ENCODE measurements at places on chromosomes 16 and 17. TPM values are rescaled to one million over a fixed set of nuclear protein-coding genes. Genes with fewer than 3 reads are reported as not detected.
A peak's percentile ranks its signal among the peaks of the same experiment; 100 is the strongest.

GRCh38 chr16:53946746-53947386, 242.9 kb downstream of the FTO start:
- no peak for DNase-seq

DNA sequence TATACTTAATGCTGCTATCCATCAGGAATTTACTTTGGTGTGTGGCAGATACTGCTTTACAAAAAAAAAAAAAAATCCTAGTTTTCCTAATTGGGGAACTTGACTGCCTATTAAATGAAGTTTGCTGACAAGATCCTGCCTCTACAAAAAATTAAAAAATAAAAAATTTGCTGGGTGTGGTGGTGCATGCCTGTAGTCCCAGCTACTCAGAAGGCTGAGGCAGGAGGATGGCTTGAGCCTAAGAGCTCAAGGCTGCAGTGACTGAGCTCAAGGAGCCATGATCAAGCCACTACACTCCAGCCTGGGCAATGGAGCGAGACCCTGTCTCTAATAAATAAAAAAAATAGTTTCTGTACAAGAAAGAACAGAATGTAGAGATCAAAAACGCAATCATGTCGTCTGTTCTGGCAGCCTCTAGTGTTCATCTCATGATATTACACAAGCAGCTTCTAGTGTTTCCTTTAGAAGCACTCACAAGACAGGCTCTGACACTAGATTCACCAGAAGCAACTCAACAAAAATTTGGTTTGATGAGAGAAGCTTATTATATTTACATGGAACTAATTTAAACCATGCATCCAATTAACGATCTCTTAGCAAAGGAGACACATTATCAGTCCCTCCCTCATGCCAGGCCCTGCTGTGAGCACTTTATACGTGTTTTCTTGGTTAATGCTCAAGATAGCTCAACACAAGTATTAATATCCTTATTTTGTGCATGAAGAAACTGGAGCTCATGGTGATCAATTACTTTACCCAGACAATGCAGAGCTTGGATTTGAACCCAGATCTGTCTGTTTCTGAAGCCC, 6.8 kb upstream of the KRTAP17-1 start:
- DNase-seq = peak; percentile 68

DNA sequence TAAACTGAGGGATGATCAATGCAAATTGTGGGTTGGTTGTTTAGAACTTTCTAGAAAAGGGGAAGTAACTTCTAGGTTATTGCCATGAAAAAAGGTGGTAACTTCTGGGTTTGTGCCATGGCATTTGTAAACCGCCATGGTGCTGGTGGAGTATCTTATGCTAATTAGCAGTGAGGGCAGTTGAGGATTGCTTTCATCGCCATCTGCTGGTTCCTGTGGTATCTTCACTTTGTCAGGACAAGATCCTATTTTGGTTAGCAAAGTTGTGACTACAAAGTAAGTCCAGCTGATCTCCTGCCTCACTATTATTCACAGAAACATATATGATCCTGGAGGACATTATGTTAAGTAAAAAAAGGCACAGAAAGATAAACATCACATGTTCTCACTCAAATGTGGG, 1332.3 kb downstream of the CDH11 start:
- no peak for DNase-seq

The LRRC75A gene
- 2.7 TPM for total RNA-seq

DNA sequence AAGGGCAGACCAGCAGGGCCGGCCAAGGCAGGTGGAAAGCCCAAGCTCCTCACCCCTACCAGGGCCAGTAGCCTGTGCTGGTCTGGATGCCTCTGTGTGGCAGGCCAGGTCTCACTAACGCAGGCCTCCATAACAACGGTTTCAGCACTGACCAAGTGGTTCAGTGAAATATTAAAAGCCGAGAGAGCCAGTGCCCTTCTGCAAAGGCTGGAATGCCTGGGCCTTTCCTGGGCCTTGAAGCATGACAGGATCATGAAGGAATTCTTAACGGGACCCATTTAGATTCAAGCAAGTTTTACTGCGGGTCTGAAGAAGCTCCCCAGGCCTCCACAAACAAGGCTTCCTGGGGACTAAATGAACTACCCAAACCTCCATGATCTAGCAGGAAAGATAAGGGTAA, 16.3 kb downstream of the ADAD2 start:
- no peak for DNase-seq

The EPN3 gene
- total RNA-seq = not detected

The MARF1 gene
- total RNA-seq = 11.9 TPM

The DHRS13 gene
- total RNA-seq = 5.4 TPM

- DNase-seq = no peak
Measured at GRCh38 chr16:88516601-88517061, 53.6 kb upstream of the ZC3H18 start.

DNA sequence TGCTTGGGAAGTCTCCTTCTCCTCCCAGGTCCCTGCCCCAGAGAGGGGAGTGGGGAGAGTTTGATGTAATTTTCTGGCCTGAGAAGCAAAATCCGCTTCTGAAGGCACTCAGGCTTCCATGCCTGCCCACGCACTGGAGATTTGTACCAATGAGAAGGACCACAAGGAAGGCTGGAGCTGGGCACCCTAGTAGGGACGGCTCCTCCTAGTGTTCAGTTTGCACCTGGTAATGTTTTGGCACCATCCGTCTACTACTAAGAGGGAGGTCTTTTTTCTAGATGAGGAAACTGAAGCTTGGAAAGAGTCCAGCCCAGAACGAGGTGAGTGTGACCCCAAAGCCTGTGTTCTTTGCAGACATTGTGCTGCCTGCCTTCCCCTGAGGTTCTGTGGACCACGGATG, 83.6 kb upstream of the NLRP1 start:
- DNase-seq = peak; percentile 4

GRCh38 chr17:18966831-18967624, 15.1 kb downstream of the SLC5A10 start:
- DNase-seq = no peak

DNA sequence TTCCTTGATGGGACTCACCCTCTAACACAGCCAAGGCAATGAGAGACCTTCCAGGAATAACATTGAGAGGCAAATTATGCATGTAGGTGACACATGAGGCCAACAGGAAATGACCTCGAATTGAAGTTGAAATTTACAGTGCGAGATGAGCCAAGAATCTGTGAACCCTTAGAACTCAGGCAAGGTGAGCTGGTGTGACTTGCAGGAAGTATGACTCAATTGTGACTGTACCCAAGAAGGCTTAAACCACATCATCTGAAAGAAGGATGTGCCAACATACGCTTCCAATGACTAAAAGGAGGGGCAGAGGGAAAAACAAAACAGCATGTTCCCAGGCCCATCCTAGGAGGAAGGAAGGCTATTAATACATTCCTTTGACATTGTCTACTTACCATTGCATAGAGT, 44.8 kb downstream of the PITPNC1 start:
- DNase-seq = peak; percentile 96

Data from RPMI7951 (cell line).